Hepatic stellate cell (primary cell): ENCODE measurements at places on chromosomes 7 and 10.

- no peak for DNase-seq
Observed at GRCh38 chr10:7343040-7343439, 67.8 kb downstream of the SFMBT2 start.

- no peak for DNase-seq
Observed at GRCh38 chr7:33774762-33775523, 130.4 kb upstream of the BMPER start.

GRCh38 chr10:33336582-33337325 lies 2.3 kb upstream of the NRP1 start:
- DNase-seq, result no peak

- no peak for DNase-seq
Observed at GRCh38 chr7:121397822-121398221, 1.7 kb upstream of the FAM3C start.

DNA sequence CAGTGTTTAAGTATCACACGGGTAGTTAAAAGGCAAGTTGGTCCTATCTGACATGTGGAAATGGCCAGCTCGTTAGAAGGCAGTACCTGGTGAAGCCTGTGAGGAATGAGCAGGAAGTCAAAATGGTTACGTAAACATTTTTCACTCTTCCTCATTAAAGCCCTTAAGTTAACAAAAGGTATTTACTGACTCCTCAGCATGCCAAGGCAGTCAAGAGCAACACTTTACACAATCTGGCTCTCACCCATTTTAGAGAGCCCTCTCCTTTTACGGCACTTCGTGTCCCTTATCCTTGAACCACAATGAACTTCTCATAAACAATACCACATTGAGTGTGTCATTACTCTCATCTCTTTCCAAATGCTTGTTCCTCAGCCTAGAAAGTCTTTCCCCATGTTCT lies 11.0 kb upstream of the RSBN1L start:
- no peak for DNase-seq

DNA sequence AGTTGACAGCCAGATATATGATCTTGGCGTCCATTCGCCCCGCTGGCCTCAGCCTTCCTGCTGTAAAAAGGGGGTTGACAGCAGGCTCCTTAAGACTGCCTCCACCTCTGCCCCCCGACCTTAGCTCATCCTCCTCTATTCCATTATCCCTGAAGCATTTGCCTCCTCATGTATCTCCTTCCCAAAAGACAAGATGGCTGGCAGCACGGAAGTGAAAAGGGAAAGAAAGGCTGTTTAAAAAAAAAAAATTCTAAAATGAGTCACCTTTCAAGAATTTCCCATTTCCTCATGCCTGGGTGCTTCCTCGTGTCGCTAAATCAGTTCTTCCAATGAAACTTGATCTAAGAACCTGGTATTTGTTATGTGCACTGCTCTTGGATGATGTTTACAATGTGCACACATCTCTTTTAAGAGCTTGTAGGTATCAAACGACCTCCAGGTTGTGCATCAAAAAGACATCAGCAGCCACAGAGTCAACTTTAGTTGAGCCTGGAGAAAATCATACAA lies 1.7 kb downstream of the SCRN1 start:
- peak; percentile 78 for DNase-seq

DNA sequence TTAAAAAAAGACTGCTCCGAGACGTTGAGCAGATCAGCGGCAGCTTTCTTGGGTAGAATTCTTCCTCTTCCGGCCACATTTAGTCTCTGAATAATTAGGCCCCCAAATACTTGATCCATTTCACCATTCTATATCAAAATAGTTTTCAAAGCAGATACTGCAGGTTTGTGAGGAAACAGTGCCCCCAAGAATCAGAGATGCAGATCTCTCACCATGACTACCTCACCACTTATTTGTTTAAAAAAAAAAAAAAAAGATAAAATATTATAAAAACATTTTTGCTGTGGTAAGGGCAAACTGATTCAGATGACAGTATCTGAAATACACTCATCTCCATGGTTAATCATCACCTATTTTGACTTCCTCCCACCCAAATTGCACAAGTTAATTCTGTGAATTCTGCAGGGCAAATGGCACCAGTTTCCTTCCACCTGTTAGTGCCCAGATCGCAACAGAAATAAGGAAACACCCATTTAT lies 210.4 kb downstream of the FAM107B start:
- no peak for DNase-seq

GRCh38 chr7:78311181-78311580 lies 512.6 kb downstream of the PHTF2 start:
- DNase-seq, result no peak

DNA sequence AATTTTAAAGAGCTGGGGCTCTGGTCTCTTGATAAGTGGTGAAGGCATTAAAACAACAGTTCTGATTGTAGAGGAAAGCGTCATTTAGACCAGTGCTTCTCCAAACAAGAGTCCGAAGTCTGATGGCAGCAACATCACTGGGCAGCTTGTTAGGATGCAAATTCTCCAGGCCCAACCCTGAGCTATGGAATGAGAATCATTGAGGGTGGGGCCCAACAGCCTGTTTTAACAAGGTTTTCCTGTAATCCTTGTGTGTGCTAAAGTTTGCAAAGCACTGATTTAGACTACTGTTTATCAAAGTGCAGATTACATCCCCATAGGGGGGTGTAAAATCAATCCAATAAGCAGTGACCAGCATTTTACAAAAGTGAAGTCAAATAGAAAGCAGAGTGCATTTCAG lies 2.6 kb upstream of the ZNRF2 start:
- no peak for DNase-seq

DNA sequence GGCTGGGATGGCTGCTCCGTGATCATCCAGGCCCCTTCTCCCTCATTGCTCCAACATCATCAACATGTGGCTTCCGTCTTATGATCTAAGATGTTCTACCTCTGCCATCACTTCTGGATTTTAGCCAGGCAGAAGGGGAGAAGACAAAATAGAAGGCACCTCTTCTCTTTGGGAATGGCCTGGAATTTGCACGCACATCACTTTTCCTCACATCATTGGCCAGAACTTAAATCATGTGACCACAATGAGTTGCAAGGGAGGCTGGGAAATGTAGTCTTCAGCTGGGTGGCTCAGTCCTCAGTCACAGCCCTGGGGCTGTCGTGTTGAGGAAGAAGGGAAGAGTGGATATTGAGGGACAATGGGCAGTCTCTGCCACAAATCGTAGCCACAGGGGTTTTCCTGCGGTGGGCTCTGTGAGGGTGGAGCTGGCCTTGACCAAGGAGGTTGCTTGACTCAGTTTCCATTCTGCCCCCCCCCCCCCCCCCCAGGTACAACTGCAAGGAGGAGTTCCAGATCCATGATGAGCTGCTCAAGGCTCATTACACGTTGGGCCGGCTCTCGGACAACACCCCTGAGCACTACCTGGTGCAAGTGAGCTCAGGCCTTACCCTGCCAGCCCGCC lies 50.3 kb downstream of the PALD1 start:
- peak; percentile 77 for DNase-seq

- DNase-seq, result no peak
Observed at GRCh38 chr7:50212666-50213621, 91.6 kb upstream of the IKZF1 start.

DNA sequence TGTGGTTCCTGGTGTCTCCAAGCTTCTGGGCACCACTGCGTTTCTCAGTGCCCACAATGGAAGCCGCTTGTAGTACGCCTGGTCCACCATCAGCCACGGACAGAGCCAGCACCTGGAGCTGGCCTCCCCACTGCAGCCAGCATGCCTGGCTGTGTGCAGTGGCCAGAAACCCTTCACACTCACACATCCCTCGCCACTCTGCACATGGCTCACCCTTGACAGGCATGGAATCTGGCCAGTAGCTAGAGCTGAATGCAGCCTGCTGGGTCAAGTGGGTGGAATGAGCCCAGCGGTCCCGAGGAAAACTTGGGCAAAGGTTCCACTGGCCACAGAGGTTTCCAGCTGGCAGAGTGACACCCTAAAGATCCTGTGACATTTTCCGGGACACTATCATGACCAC lies 146.0 kb upstream of the ADO start:
- DNase-seq, result no peak

DNA sequence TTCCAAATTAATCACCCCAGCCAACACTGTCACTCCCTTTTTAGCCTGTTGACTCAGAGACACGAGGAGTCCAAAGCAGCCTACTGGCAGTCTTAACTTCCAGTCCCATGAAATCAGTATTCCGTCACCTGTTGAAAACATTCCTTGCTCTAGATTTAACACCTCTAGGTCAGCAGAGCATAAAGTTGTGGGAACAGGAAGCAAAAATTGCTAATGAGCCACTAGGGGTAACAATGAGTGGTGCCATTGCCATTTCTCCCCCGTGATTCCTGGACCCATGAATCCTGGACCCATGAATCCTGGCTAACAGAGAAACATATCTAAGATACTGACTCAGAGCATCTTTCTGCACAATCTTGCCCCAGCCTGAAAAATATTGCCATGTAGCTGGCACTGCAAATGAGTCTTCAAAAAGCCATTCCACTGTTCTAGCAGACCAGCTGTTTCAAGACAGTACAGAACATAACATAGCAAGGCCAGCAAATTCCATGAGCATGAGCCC lies 252.7 kb upstream of the PTER start:
- DNase-seq, result no peak

DNA sequence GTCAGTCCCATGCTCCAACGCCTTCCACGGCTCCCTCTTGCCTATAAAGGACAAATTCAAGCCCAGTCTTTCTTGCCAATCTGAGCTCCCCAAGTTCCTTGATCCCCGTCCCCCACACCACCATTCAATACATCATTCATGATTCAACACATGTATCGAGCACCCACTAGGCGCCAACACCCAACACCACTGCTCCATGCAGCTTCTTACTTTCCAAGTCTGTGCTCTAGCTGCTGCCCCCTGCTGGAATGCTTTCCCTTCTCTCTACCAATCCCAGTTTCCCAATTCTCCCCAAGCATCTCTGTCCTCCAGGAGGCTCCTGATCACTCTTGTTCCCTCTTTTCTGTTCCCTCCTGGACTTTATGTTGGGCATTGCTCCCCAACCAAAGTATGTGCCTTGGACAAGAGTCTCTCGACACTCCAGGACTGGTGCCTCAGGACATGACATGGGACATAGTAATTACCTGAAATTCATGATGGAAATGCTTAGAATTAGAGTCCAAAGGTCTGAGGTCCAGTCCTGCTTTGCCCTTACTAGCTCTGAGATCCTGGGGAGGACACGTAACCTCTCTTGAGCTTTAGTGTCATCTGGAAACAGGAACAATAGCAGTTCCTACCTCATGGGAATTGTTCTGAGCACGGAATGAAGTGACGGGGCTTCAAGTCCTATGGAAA lies 172.7 kb downstream of the NEURL1 start:
- DNase-seq, result peak; percentile 68

DNA sequence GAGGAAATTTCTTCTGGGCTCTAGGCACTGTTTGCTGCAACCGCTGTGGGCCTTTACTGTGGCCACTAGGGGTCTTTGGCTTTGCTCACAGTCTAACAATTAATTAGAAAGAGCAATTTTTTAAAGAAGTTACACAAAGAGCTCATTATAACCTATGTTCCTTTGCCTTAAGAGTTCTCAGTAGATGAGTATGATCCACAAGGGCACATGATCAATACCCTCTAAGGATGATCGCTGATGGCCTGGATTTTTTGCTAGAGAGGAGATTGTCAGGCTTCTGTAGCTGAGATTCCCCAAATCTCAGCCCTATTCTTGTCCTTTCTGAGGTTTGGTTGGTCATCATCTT lies 80.8 kb upstream of the RHOBTB1 start:
- peak; percentile 24 for DNase-seq

DNA sequence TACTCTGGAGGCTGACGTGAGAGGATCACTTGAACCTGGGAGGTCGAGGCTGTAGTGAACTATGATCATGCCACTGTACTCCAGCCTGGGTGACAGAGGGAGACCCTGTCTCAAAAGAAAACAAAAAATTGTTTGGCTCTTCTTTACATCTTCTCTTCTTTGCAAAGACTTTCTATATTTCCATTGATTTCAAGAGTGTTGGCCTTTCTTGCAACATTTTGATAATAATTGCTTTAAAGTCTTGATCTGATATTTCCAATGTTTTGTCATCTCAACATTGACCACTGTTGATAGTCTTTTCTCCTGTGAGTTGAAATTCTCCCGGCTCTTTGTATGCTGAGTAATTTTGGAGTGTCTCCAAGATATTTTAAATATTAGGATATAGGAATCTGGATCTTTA lies 17.8 kb upstream of the CLDN4 start:
- DNase-seq, result no peak

- DNase-seq, result no peak
Observed at GRCh38 chr10:8051851-8052257, 2.6 kb upstream of the GATA3 start.

- no peak for DNase-seq
Observed at GRCh38 chr7:18013936-18014335, 13.7 kb downstream of the PRPS1L1 start.

GRCh38 chr7:131302876-131303707 lies 24.6 kb upstream of the MKLN1 start:
- DNase-seq, result peak; percentile 20

GRCh38 chr10:132860532-132860931 lies 74.6 kb upstream of the NKX6-2 start:
- no peak for DNase-seq

- no peak for DNase-seq
Observed at GRCh38 chr7:11203683-11204082, 230.0 kb downstream of the PHF14 start.

DNA sequence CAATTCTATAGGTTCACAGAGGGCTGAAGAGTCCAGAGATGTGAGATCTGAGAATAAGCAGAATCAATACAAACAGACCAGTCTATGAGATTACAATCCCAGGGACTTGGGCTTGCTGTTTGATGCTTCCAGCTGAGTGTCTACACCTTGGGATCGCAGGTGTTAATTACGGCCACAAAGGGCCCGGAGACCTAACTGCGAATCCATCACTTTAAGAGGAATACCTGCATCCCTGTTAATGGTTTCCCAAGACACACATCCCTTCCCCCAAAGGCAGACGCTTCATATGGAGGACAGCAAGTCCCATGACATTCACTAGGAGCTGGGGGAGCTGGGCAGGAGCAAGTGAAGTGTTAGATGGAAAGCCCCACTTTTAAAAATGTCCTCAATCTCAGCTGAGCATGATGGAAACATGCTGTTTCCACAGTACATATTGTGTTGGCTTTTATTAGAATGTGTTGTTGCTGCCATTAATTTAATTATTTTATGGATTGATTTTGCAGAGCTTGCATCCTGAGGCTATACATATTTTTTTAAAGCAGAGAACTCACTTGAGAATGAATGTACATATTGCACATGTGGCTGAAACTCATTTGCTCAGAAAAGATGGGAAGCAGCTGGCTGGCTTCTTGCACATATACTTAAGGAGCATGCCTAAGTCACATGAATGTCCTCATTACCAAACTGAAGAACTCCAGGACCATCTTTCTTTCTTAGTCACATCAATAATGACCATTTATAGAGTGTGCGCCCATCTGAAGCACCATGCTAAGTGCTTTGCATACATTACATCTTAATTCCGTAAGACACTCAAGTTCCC lies 151.3 kb downstream of the NEBL start:
- no peak for DNase-seq

DNA sequence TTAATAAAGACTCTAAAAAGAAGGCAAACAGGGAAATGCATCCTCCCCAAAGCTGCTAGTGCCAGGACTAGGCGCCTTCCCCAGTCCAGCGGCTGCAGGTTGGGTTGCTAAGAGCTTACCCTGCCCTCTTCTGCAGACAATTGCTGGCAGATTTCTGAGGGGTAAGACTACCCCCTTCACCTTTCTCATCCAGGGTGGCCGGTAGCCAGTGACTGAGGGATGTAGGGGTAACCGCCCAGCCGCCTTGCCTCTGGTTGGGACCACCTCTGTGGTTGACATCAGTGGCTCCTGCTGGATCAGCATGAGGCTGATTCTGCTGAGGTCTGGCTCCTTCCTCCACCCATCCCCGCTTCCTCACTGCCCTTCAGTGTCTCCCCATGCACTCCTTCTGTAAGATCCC lies 71.2 kb downstream of the ADCYAP1R1 start:
- DNase-seq, result no peak
